ENCODE measurements at places on chromosomes 4 and X.

GRCh38 chr4:183014361-183015084 lies 84.5 kb upstream of the WWC2 start:
- DNase-seq, result no peak

DNA sequence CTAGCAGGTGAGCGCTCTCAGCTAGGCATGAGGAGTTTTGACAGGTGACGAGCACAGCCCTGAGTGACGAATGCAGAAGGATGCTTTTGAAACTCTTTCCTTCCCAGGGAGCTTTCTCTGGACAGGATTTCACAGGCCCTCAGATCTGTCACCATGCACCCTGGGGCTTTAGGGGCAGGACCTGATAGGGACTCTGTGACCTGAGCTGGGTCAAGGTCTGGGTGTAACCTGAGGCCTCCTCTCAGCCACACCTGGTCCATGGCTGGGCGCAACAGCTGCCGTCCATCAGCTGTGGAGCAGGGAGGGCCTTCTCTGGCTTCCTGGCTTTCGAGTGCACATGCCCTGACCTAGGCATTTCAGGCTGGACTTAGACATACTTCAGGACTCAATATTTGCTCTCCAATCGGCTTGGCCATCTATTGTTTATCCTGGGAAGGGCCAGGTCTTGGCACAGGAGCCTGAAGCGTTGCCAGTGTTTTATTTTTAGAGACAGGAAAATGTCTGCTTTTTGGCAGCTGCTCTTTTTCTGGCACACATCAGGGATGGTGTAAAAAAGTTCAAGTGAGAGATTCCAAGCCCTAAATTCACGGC lies 56.4 kb downstream of the C4orf51 start:
- DNase-seq, result no peak

- DNase-seq, result no peak
These were observed 10.9 kb upstream of the FAT4 start for GRCh38 chr4:125303821-125304220.

DNA sequence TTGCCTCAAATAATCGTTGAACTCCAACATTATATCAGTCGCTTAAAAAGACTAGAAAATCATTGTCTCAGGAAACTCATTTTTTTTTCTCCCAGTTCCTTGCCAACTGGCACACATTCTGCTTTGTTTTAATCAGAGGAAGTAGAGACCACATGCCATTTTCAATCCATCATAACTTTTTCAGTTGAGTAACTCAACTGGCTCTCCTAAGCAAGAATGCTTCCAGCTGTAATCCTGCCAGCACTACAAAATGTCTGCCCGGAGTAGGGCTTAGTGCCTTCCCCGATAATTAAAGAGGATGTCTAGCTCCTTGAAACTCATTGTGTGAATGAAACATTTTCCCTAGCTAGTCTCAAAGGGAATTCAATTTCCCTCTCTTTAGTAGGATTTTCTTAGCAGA lies 33.0 kb downstream of the FREM3 start:
- DNase-seq, result no peak

- DNase-seq, result no peak
These were observed 35.0 kb downstream of the NUDT11 start for GRCh38 chrX:51461053-51462044.

- DNase-seq, result no peak
These were observed 21.8 kb upstream of the AREG start for GRCh38 chr4:74423104-74423503.

GRCh38 chr4:3871181-3871852 lies 105.1 kb downstream of the ADRA2C start:
- no peak for DNase-seq

DNA sequence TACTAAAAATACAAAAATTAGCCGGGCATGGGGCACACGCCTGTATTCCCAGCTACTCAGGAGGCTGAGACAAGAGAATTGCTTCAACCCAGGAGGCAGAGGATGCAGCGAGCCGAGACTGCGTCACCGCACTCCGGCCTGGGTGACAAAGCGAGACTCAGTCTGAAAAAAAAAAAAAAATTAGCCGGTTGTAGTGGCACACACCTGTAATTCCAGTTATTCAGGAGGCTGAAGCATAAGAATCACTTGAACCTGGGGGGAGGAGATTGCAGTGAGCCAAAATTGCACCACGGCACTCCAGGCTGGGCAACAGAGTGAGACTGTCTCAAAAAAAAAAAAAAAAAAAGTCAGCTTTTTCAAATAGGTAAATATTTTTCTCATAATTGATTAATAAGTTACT lies 71.9 kb downstream of the WDFY3 start:
- DNase-seq, result no peak

Data from stimulated activated CD8-positive, alpha-beta memory T cell treated with anti-CD3 and anti-CD28 coated beads, Interleukin-4, amount 100 ng/mL, for 1 hour (primary cell).